ENCODE measurements at places on chromosomes 5 and 9.
A peak's percentile ranks its signal among the peaks of the same experiment; 100 is the strongest.

GRCh38 chr5:17184588-17184987 is 32.8 kb upstream of the BASP1 start:
- no peak for DNase-seq

- DNase-seq = no peak
These were observed 129.5 kb upstream of the DPYSL3 start for GRCh38 chr5:147639321-147639720.

- no peak for DNase-seq
These were observed 100.5 kb downstream of the XRCC4 start for GRCh38 chr5:83177803-83178202.

DNA sequence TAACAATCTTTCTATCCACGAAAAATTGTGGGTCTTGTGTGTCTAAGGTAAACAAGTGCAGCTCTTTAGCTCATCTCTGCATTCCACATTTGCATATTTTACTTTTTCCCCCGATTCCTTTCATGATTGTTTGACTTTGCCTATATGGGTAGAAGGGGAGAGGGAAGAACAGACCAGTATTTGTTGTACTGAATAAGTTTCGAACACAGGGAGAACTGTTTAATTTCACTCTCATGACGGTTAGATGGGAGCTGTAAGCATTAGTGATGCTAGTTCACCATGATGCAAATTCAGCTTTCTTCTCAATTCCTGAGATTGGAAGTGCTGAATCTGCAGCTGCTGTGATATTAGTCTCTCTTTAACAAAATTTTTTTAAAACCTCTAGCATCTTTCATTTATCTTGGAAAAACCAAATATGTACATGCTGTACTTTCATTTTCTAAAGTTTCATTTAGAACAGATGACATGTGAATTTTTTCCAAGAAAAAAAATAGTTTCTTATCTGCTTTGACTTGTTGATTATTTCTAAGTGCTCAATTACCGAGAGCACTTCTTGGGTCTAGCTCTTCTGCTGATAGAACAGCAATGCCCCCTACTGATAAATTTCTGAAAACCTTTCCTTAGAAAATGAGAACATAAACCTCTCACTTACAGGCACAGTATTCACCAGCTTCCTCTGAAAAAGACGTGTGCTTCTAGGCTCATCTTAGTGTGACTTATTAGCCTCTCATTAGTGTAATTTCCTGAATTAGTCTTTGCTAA is 149.5 kb downstream of the BAAT start:
- DNase-seq = no peak

GRCh38 chr9:36336131-36336907 is 63.8 kb downstream of the RNF38 start:
- no peak for DNase-seq

GRCh38 chr9:112380102-112380824 is at the start of gene HSDL2:
TSS of gene HSDL2 (plus strand) at chr9:112380108. CDS start at chr9:112380164, 56 bp downstream.
- DNase-seq = peak; percentile 35

DNA sequence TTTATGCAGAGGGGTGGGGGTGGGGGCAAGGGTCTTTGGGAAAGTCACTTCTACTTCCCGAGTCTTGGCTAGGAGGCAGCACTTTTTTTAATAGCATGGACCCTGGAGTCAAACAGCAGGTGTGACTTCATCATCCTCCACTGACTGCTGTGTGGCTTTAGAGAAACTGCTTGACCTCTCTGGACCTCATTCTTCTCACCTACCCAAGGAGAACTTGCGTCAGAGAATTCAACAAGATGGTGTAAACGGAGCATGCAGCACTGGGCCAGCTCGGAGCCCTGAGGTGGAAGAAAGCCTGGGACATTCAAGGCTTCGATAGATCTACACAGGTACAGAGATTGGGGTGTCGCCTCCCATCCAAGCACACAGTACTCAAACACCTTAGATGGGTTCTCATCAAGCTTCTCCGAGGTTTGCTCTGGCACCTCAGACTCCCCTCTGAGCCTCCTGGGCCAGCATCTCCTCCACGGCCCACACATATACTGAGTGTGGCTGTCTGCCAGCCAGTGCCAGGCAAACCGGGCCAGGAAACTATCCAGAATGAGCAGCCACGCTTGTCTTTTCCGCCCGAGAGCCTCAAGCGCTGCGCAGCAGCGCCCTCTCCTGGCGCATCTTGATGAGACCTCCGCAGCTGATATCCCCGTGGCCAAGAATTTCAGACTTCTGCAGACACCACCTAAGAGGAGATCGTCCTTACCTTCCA is 4.6 kb upstream of the SLC25A48 start:
- DNase-seq = peak; percentile 50

Measured in T-helper 1 cell (primary cell).